ENCODE measurements at places on chromosomes 13 and 19. TPM values are rescaled to one million over a fixed set of nuclear protein-coding genes. Genes with fewer than 3 reads are reported as not detected.

DNA sequence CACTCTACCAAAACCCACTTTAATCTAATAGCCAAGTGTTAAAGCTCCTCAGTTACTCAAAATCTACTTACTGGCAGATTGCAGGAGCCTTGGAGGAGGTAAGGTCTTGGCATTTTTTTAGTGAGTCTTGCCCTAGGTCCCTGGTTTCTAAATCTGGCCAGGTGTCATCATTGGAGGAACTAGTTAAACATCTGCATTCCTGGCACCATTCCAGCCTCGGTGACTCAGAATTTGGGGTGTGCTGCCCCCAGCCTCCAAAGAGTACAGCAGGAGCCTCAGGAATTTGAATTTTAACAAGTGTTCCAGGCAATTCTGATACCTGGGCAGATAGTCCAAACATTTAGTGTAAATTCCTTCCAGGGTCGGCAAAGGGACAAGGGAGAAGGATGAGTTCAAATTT, 37.4 kb downstream of the KLF5 start:
- peak; percentile 92 for DNase-seq

GRCh38 chr19:21439201-21439751, 42.3 kb downstream of the ZNF493 start:
- no peak for DNase-seq

DNA sequence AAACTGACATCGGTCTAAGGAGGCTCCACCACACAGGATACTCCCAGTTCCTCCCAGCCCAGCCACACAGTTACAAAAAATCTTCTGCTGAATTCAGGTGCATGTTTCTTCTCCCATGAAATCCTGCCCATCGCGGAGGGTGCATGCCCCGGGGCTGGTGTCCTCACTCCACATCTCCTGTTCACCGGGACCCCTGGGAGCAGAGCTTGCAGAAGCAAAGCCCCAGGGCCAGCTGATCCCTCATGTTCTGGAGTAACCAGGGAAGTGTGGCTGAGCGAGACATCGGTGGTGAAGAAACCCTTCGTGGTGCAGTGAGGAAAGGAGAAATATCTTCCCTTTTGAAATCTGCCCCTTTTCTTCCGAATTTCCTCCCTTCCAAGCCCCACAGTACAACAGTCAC, 904 bp upstream of the SIGLEC9 start:
- no peak for DNase-seq

- DNase-seq: no peak
These were observed 265.8 kb downstream of the FGF9 start for GRCh38 chr13:21936674-21937073.

- no peak for DNase-seq
These were observed 30.0 kb upstream of the DLEU7 start for GRCh38 chr13:50873467-50873866.

- no peak for DNase-seq
These were observed 17.4 kb downstream of the ZNF579 start for GRCh38 chr19:55563261-55563690.

DNA sequence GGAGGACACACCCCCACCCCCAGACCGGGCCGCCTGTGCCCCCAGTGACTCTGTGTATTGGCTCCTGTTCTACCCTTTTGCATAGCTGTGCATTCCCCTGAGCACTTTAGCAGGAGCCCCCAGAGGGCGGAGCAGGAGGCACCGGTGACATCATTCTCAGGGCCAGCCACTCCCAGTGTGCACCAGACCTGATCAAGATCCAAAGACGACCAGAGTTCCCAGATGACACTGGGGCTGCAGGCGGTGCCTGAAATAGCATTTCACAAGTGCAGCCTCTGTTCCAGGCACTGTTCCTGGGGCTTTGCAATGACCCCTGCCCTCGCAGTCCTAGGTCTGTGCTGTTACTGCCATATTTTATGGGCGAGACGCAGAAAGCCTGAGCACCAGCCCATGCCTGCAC, 14.5 kb upstream of the PTPRS start:
- no peak for DNase-seq

- DNase-seq: no peak
These were observed 6.7 kb upstream of the HOOK2 start for GRCh38 chr19:12782174-12782423.

DNA sequence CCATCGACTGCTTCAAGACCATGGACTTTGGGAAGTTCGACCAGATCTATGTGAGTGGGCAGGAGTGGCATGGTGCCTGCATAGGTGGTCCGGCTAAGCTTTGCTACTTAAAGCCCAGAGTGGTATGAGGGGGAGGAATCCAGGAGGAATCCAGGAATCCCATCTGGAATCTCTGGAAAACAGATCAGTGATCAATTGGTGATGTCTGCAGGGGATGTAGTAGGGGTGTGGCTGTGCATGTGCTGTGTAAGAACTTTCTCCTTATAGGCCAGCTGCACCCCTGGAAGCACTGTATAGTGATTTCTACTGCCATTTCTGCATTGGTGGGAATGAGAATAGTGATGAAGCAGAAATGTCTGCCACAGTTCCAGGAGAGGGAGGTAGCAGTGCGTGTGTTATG, 23.6 kb downstream of the PNPLA6 start:
- no peak for DNase-seq

- DNase-seq: peak; percentile 77
These were observed 33.8 kb upstream of the GARRE1 start for GRCh38 chr19:34220472-34221063.

DNA sequence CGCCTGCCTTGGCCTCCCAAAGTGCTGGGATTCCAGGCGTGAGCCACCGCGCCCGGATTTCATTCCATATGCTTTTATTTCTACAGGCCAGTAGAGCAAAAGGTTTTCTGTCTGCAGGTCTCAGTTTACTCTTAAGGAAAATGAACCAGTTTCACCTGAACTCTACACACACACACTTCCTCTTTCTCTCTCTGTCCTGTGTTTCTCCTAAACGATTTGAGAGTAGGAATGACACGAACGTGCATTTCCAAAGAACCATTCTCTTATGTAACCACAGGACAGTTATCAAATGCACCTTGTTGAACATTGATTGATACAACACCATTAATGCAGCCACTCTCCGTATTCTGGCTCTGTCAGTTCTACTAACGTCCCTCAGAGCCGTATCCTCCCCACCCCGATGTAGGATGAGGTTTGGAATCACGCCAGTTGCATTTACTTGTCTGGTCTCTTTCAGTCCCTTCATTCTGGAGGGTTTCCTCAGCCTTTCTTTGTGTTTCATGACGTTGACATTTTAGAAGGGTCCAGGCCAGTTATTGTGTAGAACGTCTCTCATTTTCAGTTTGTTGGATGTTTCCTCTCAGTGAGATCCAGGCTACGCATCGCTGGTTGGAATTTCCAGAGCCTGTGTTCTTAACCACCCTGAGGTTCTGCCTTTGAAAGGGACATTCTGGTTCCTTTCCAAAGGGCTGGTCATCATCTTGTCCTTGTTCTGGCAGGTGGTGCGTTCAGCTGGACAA, 36.0 kb downstream of the BICRA start:
- DNase-seq: no peak

DNA sequence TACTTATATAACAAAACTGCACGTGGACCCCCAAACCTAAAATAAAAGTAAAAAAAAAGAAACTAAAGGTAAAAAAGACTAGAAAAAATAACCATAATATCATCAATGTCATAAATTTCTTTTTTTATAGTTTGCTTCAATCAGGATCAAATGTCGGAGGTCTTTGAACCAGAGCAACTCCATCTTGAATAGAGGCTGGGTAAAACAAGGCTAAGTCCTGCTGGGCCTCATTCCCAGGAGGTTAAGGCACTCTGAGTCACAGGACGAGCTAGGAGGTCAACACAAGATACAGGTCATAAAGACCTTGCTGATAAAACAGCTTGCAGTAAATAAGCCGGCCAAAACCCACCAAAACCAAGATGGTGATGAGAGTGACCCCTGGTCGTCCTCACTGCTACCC, 24.0 kb downstream of the TPT1 start:
- no peak for DNase-seq

- no peak for DNase-seq
These were observed 10.8 kb downstream of the LDLR start for GRCh38 chr19:11100049-11100448.

DUXA gene
- not detected for total RNA-seq

NDUFS7 gene
- 135 TPM for total RNA-seq

TNNT1 gene
- 46.8 TPM for total RNA-seq

TNNI3 gene
- total RNA-seq: not detected

MBD3L2 gene
- not detected for total RNA-seq

Measured in MCF 10A (cell line).